ENCODE measurements at places on chromosomes 12 and 14. TPM values are rescaled to one million over a fixed set of nuclear protein-coding genes. Genes with fewer than 3 reads are reported as not detected.

DNA sequence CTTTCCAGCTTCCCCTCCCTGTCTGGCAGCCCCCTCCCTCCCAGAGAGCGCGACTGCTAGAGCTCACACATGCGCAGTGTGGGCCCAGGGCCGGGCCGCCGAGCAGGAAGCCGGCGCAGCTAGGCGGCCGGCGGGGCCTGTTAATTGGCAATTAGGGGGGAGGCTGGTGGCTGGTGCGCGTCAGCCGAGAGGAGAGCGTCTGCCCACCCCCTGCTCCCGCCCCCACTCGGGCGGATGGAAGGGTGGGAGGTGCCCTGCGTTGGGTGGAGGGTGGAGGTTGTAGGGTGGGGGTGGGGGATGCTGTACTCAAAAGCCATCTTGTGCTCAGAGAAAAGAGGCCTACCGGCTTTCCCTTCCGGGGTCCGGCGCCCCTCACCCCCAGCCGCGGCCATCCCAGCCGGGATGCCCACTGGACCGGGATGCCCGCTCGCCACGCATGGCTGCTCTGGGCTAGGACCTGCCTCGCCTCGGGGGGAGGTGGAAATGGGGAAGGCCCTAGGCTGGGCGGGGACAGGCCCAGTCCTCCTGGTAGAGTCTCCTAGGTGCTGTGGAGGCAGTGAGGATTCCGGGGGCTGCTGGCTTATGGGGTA lies 9.2 kb downstream of the HOXC8 start:
- H3K36me3 ChIP-seq = no peaks in the 10 kb centered on the region
- DNase-seq = peak; percentile 84
- peaks cover 94% of the 10 kb centered on the region for H3K27me3 ChIP-seq

GRCh38 chr12:57528176-57528575 lies 5.6 kb downstream of the MBD6 start:
- no peak overlapping the region for H3K27ac ChIP-seq
- no peak for DNase-seq
- H3K4me3 ChIP-seq = no peak overlapping the region
- H3K36me3 ChIP-seq = peaks cover 91% of the 10 kb centered on the region
- H3K4me1 ChIP-seq = peaks cover 19% of the 10 kb centered on the region
- no peaks in the 10 kb centered on the region for H3K27me3 ChIP-seq

- DNase-seq = no peak
- peaks cover 49% of the 10 kb centered on the region for H3K36me3 ChIP-seq
- H3K4me3 ChIP-seq = no peak overlapping the region
Measured at GRCh38 chr12:124433879-124434278, 133.5 kb downstream of the NCOR2 start.

GRCh38 chr12:131831635-131832041 lies 3.4 kb downstream of the MMP17 start:
- peak overlapping the region; percentile 49 for H3K4me3 ChIP-seq
- peaks cover 43% of the 10 kb centered on the region for H3K27me3 ChIP-seq
- H3K4me1 ChIP-seq = peaks cover 23% of the 10 kb centered on the region
- H3K27ac ChIP-seq = peak overlapping the region; percentile 60
- DNase-seq = no peak

Gene LTB4R
- 9.8 TPM for total RNA-seq

Measured in upper lobe of right lung (tissue), 1 donor.